ENCODE measurements at places on chromosomes 12 and 14.

- DNase-seq: no peak
Observed at GRCh38 chr14:73789989-73790581, 61.5 kb upstream of the PTGR2 start.

DNA sequence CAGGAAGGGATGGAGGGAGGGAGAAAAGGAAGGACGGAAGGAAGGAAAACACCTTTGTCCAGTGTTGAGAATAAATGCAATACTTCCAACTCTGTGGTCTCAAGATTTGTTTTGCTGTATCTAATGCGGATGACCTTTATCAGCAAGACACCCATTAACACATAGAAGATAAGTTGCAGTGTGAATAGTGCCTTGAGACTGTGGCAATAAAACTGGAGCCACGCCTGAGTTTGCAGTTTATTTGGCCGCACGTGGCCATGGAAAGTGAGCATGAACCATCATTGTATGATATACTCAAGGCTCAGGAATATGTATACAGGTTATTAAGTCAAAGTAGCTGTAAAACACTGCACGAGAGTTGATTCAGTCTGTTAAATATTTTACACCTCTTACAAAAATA, 113.6 kb upstream of the EEA1 start:
- no peak for DNase-seq

- no peak for DNase-seq
Observed at GRCh38 chr12:106773286-106774004, 1.0 kb upstream of the RIC8B start.

DNA sequence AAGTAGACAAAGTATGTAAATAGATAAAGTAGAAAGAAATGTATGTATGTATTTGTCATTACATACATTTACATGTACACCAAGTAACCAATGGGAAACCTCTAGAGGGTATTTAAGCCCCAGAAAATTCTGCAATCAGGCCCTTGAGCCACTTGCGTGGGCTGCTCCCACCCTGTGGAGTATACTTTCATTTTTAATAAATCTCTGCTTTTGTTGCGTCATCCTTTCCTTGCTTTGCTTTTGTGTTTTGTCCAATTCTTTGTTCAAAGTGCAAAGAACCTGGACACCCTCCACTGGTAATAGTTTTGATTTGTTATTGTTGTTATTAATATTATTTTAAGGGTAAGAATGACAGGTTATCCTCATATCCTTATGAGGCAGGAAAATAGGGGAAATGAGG, 21.8 kb downstream of the CAPS2 start:
- no peak for DNase-seq

DNA sequence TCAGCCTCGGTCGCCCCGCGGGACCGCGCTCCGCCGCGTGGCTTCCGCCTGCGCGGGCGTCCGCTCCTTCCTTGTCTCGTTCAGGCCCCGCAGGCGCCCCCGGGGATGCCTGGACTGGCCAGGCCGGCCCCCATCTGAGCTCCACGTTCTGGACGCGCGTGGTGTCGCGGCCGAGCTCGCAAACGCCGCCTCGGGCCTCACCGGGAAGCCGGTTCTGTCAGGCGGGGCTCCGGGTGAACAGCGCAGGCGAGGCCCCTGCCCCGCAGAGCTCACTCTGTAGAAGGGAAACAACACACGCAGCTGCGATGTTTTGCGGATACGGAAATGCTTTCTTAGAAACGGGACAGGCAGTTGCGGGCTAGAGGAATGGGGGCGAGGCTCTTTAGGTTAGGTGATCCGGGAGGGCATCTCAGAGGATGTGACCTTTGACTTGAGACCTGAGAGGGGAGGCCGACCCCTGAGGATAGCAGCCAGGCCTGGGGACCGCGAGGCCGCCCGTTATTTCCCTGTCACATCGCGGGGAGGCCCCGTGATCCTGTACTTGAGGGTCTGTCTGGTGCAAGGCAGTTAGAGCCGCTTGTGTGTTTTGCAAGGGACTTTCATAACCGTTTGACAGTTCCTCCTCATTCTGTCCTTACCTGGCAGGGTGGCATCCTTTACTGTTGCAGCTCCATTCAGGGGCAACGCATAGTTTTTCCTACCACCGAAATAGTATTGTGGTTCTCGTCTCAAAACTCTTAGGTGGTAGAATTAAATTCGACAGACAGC, 584 bp downstream of the VRK1 start:
- DNase-seq: peak; percentile 67

- DNase-seq: no peak
Observed at GRCh38 chr14:34122081-34122480, 171.2 kb upstream of the EGLN3 start.

- DNase-seq: no peak
Observed at GRCh38 chr14:55744321-55744720, 164.3 kb downstream of the KTN1 start.

DNA sequence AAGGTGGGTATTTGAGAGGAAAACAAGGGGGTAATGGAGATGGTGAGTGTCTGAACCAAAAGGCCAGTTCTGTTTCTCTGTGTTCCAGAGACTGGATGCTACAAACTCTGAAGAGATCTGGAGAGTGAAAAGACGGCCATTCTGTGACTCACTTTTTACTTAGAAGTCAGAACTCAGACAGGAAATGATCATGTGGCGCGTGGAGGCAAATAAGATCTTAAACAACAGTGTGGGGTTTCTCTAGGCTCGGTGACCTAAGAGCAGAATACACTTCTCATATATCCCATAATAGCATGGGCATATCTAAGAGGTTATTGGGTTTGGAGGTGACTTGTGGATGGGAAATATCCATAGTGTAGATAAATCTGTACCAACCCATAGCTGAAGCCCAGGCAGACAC, 463.5 kb downstream of the TMEM132D start:
- DNase-seq: no peak

GRCh38 chr12:50828886-50829285, 13.8 kb upstream of the TMPRSS12 start:
- DNase-seq: no peak

DNA sequence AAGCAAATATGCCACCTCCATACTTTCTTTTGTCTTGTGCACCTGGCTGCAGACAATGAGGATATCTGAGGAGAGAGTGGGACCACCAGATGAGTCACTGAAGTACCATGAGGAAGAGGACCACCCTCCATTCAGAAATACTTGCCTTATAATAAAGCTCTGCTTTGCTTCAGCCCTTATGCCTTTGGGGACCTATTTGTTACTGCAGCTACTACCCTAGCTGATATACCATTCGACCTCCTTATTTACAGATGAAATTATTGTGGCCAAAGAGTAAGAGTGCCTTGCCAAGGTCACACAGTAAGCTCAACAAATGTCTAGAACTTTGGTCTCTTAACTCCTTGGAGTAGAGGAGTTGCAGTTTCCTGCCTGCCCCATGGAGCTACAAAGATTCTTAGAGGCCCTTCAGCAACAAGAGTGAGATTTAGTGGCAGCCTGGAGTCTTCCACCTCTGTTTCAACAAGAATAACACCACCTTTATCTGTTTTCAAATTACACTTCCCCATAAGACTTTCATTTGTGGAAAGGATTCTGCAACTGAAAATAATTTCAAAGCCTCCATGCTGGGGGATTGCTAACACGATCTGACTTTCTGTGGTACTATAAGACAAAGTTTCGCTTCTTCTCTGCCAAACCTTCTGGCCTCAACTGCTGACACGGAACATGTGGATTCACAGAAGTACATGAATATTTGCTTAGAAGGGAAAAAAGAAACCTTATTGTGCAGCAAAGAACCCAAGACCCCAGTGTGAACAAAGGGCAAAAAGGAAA, 3.6 kb downstream of the CMKLR1 start:
- no peak for DNase-seq

DNA sequence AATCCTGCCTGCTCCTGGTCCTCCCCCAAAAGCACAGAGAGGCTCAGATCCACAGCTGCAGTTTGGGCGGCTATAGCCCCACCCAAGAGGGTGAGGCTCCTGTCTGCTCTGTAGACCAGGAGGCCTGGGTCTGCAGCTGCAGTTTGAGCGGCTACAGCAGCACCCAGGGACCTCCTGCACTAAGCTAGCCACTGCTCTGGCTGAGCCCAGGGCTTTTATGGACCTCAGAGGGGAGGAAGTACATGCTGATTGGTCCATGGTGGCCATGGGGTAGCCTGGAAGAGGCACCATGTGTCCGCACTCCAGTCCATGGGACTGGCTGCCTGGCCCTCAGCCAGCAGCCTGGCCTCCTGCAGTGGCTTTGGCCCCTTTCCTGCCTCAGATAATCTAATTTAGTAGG, 49.6 kb upstream of the GSC start:
- DNase-seq: no peak

DNA sequence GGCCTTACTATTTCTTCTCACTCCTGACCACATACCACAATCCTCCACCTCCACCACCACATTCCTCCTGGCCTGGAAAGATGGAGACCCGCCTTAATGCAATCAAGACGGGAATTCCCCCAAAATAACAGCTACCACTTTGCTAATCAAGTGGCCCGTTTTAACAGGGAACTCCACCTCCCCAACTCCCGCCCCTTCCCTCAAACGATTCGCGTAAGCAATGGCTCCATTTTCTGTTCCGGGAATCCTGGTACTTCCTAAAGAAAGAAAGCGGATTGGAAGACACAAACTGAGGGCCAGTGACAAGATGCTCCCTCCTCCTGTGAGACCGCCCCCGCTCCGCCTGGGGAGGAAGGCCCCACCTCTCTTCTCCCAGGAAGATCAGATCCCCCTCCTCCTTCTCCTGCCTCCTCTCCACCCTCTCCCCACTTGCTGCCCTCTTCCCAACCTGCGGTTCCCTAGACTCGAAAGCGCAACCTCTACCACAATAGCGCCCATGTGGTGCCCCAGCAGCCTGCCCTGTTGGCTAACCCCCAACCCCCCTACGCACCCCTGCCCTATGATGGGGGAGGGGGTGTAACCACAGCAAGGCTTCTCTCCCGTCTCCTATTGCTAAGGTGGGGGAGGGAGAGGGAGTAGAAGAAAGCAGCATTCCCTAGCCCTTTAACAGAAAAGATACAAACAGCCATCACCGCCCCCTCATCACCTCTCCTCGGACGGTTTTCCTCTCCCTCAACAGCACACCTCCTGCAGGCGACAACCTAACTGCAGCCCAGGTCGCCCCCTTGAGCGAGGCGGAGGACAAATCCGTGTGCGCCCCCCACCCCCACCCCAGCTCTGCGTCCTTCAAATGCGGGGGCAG, 777 bp downstream of the ARF3 start:
- peak; percentile 93 for DNase-seq

GRCh38 chr12:75471902-75472890, 8.4 kb upstream of the GLIPR1 start:
- DNase-seq: no peak

GRCh38 chr14:104289507-104289906, 151.1 kb downstream of the KIF26A start:
- DNase-seq: peak; percentile 15

DNA sequence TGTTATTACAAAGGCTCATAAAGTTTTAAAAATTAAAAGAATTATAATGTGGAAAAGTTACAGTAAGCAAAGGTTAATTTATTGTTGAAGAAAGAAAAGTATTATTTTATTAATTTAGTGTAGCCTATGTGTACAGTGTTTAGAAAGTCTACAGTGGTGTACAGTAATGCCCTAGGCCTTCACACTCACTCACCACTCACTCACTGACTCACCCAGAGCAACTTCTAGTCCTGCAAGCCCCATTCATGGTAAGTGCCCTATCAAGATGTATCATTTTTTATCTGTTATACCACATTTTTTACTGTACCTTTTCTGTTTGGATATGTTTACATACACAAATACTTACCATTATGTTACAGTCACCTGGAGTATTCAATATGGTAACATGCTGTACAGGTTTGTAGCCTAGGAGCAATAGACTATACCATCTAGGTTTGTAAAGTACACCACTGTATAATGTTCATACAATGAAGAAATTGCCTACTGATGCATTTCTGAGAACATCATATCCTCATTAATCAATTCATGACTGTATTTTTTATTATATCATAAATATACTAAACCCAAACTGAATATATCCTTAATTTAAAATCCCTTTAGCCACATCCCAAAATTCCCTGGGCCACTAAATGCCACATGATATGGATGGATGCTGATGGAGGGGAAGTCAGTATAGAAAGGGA, 43.6 kb upstream of the NID2 start:
- DNase-seq: no peak

GRCh38 chr14:26527095-26527494, 70.7 kb downstream of the NOVA1 start:
- DNase-seq: no peak

- DNase-seq: no peak
Observed at GRCh38 chr14:57512220-57512619, 18.6 kb upstream of the CCDC198 start.

- no peak for DNase-seq
Observed at GRCh38 chr12:130086797-130087196, 75.5 kb upstream of the FZD10 start.

DNA sequence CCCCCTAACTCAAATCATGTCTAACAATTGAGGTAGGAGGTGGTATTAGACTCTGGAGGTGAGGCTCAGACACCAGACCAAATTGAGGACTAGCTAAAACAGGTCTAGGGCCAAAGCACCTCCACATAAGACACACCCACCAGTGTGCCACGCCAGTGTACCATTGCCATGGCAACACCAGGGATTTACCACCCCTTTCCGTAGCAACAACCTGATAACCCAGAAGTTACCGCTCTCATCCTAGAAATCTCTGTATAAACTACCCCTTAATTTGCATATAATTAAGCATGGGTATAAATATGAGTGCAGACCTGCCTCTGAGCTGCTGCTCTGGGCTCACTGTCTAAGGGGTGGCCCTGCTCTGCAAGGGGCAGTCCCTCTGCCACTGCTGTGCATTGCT, 57.4 kb upstream of the PPP2R5C start:
- DNase-seq: no peak

DNA sequence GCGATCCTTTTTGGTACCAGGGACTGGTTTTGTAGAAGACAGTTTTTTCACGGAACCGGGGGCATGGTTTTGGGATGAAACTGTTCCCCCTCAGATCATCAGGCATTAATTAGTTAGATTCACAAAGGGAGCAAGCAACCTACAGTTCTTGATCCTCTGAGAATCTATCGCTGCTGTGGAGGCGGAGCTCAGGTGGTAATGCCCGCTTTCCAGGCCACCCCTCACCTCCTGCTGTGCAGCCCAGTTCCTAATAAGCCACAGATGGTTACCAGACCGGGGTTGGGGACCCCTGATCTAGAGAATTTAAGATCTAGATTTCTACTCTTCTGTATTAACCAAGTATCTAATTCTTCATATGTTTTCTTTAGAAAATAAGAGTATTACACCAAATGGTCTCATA, 4.8 kb downstream of the ARHGAP5 start:
- DNase-seq: no peak

DNA sequence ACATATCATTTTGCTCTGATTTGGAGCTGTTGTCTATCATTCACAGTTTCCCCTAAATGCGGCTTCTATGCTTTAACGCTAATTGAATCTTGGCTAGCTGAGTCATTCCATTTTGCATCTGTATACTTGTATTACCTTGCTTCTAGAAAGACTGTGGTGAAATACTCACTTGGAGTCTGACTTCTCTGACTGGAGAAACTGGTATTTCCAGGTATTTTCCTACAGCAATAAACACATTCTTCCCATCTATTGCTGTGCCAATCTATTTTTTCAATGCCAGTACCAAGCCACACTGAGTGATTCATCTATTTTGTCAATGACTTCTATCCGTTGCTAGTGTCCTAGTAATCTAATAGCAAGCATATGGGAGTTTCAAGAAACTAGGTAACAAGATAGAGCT, 76.0 kb upstream of the ST8SIA1 start:
- no peak for DNase-seq

GRCh38 chr12:56687223-56688128, 608 bp downstream of the PTGES3 start:
- DNase-seq: no peak

GRCh38 chr12:76852106-76852505, 26.7 kb downstream of the CSRP2 start:
- no peak for DNase-seq
